Fibroblast of skin of scalp (primary cell): ENCODE measurements at places on chromosomes 6 and 20.
A peak's percentile ranks its signal among the peaks of the same experiment; 100 is the strongest.

DNA sequence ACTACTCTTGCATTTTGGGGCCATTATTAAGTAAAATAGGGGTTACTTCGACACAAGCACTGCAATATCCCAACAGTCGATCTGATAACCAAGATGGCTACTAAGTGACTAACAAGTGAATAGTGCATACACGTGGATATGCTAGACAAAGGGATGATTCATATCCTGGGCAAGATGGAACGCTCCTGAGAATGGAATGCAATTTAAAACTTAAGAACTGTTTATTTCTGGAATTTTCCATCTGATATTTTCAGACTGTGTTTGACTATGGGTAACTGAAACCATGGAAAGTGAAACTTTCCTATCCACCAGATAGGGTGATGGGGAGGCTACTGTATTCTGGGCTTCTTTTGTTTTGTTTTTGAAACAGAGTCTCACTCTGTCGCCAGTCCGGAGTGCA lies 66.5 kb downstream of the ILRUN start:
- DNase-seq: peak; percentile 85

GRCh38 chr6:122623279-122623678 lies 13.1 kb downstream of the PKIB start:
- DNase-seq: no peak

DNA sequence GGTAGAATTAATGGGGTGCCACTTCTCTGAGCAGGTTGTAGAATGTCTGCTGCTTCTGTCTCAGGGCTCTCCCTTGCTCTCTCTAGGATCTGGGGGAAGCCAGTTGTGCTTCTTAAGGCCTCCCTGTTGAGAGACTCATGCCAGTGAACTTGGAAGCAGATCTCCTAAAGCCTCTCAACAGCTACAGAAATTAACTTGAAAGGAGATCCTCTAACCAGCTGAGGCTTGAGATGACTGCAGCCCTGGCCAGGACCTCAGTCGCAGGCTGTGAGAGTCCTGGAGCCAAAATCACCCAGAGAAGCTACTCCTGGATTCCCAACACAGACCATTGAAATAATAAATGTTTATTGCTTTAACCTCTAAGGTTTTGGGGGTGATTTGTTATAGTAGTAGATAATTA lies 180.2 kb upstream of the MARCKS start:
- no peak for DNase-seq

GRCh38 chr20:32429745-32430360 lies 71.7 kb downstream of the ASXL1 start:
- no peak for DNase-seq

- no peak for DNase-seq
Measured at GRCh38 chr20:60465993-60466686, 507.9 kb downstream of the CDH26 start.

DNA sequence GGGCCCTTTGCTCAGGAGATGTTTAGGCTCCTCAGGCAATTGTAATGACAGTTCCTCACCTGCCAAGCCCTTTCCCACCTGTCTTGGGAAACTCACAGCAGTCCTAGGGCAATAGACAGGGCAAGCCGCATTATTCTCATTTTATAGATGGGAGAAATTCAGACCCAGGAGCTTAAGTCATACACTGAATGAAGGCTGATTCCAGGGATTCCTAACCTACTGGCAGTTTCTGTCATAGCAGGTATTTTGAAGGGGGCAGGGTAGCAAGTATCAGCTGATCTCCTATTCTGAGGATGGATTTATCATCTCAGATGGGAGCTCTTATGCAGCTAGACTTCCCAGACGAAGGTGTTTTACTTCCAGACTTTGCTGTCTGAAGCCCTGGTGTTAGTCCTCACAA lies 61.4 kb upstream of the MYL9 start:
- no peak for DNase-seq
